ENCODE measurements at places on chromosomes 7 and 10.

DNA sequence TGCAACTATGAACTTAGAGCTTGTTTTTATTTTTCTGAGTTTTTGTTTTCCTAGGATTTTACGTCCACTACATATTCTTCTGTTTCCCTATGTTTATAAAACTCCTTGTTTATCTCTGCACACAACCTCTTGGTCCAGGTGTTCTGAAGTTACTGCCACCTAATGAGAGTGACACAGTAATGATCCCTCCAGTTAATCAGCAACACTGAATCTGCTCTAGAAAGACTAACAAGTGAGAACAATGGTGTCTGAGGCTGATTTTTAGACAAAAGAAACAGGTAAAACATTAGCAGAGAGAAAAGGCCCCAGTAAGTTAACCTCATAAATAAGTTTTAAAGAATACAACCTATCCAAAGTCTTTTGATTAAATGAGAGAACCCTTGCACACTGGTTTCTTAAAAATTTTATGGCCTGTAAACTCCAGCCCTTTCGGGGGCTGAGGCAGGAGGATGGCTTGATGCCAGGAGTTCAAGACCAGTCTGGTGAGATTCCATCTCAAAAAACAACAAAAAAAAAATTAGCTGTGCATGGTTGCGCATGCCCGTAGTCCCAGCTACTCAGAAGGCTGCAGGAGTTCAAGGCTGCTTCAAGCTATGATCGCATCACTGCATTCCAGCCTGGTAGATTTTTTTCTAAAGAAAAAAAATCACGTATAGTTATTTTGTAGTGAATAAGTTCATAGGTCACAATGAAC lies 397.6 kb downstream of the MAGI2 start:
- peak; percentile 34 for DNase-seq

DNA sequence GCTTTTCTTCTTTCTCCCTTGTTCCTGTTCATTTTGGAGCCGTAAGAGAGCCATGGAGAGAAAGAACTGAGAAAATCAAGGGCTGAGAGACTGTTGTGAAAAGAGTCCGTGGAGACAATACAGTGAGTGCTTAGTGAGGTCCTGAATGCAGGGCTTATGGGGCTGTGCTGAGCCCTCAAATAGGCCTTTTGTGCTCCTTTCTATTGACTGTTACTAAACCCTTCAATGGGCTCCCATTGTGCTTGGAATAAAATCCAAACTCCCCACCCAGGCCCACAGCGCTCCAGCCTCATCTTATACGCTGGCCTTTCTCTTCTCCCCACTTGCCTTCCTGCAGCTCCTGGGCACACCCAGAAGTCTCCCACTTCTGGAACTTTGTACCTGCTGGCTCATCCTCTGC lies 243.1 kb upstream of the HABP2 start:
- DNase-seq: no peak

- peak; percentile 34 for DNase-seq
These were observed 54.8 kb upstream of the CALD1 start for GRCh38 chr7:134724606-134725005.

DNA sequence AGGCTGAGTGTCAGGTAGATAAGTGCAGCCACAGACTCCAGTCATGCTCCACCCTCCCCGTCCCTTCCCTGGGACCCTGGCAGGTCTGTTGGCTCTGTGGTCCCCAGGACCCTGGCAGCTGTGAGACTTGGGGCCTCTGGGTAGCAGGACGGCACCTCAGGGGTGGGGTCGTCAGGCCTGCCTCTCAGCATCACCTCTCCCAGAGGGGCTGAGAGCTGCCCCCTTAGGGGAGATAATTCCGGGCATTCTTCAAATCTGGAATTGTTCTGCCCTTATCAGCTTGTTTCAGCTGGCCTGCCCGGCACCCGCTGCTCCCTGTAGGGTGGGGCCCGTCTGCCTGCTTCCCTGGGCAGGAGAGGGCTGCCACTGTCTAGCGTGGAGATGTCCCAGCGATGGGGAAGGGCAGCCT lies 23.3 kb downstream of the PODXL start:
- no peak for DNase-seq

DNA sequence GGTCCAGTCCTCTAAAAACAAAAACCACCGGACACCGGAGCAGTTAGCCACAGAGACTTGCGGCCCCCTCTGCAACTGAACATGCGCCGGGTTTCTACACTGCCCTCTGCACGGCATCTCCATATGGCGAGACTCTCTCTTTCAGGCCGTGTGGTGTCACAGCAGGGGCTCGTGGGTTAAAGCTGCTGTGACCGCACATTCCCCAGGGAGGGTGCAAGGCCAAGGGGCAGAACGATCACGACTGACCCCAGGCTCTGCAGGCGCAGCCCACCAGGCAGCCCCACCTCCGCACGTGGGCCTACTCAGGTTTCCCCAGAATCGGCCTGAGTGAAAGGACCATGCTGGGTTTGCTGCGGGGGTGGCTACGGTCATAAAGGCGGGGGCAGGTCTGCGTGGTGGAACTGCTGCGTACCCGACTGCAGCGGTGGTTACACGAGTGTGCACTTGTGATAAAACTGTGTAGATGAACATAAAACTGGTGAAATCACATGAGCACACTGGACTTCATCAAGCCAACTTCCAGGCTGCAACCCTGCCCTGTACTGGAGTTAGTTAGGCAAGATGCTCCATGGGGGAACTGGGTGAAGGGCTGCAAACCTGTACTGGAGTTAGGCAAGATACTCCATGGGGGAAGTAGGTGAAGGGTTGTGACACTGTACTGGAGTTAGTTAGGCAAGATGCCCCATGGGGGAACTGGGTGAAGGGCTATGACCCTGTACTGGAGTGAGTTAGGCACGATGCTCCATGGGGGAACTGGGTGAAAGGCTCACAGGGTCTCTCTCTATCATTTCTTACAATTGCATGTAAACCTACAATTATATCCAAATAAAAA lies 81.4 kb upstream of the PPP2R2D start:
- DNase-seq: no peak

GRCh38 chr7:156635529-156636385 lies 4.8 kb upstream of the RNF32 start:
- DNase-seq: peak; percentile 48

DNA sequence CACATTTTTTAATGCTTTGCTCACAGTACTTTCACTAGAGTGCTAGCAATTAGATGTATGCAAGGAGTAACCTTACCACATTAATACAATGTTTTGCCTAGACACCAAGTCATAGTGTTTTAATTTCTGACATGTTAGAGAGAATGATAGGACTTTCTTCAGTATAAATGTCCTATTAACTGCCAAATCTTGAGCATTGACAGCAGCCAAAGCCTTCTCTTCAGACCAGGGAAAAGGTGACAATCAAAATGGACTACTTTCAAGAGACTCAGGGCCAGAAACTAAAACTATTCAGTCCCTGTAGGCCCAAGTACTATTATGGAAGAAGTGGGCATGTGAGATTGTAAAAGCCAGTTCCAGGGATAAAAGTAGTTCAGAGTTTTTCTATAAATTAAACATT lies 201.4 kb upstream of the PCDH15 start:
- no peak for DNase-seq

GRCh38 chr10:29496341-29497162 lies 138.2 kb downstream of the SVIL start:
- peak; percentile 42 for DNase-seq

- DNase-seq: no peak
These were observed 97.0 kb downstream of the CTBP2 start for GRCh38 chr10:125063256-125063925.

- DNase-seq: no peak
These were observed 676.4 kb upstream of the ANKRD30A start for GRCh38 chr10:36448760-36449691.

- peak; percentile 90 for DNase-seq
These were observed 73.3 kb upstream of the RHEB start for GRCh38 chr7:151592868-151593486.

GRCh38 chr10:129962031-129962871 lies 1.8 kb downstream of the EBF3 start:
- no peak for DNase-seq

GRCh38 chr7:41942468-41943093 lies 239.7 kb upstream of the INHBA start:
- DNase-seq: no peak

GRCh38 chr10:103668351-103669242 lies 175.1 kb downstream of the NEURL1 start:
- no peak for DNase-seq

- DNase-seq: no peak
These were observed 467.3 kb downstream of the PTPRN2 start for GRCh38 chr7:158120316-158120715.

- no peak for DNase-seq
These were observed 1.3 kb downstream of the THSD7A start for GRCh38 chr7:11830582-11831155.
